ENCODE measurements at places on chromosomes 7 and 10. TPM values are rescaled to one million over a fixed set of nuclear protein-coding genes. Genes with fewer than 3 reads are reported as not detected.
A peak's percentile ranks its signal among the peaks of the same experiment; 100 is the strongest.

DNA sequence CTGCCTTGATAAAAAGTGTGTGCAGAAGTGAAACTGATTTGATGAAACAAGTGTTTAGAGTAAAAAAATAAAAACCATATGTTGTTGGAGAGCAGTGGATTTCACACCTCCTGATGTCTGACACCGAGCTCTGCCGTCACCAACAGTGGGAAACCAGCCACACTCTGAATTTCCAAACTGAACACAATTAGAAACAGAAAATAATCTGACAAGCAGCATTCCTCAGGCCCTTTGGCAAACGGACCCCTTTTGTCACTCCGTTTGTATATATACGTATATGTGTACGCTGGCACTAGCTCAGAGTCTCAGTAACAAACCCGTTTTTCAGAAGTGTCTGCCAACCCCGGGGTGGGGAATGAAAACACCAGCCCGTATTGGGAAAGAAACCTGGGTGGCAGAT, 32.4 kb downstream of the TACC2 start:
- no peaks in the 10 kb centered on the region for H3K36me3 ChIP-seq
- H3K27me3 ChIP-seq: 0 out of 2 replicates have a peak, but pooled peaks cover under 1% of the 10 kb centered on the region
- peak overlapping the region; percentile 9 for H3K4me3 ChIP-seq
- H3K4me1 ChIP-seq: peaks cover 8% of the 10 kb centered on the region
- no peak for DNase-seq
- no peak overlapping the region for H3K27ac ChIP-seq

DNA sequence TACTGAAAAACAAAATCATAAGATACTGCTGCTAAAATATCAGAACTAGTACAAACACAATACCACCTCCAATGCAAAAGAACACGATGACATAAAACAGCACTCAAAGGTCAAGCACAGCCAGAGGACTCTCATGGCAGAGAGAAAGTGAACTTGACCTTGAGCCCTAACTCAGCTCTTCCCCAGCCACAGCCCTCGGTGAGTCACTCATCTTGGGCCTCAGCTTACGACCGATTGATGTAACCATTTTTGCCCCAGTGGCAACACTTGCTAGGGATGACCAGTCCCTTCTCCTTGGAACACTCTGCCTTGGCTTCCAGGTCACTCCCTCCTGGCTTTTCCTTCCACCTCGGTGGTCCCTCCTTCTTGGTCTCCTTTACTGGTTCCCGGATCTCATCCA, 77.8 kb downstream of the JAZF1 start:
- no peak overlapping the region for H3K4me3 ChIP-seq
- H3K27ac ChIP-seq: no peak overlapping the region
- H3K27me3 ChIP-seq: no peaks in the 10 kb centered on the region
- H3K4me1 ChIP-seq: peaks cover 51% of the 10 kb centered on the region
- no peak for DNase-seq
- H3K36me3 ChIP-seq: peaks cover 13% of the 10 kb centered on the region

GRCh38 chr7:117217106-117218035, 105.5 kb downstream of the WNT2 start:
- no peak for DNase-seq
- no peaks in the 10 kb centered on the region for H3K36me3 ChIP-seq

GRCh38 chr7:134667899-134668298, 21.2 kb downstream of the BPGM start:
- peaks cover 35% of the 10 kb centered on the region for H3K4me1 ChIP-seq
- DNase-seq: no peak
- no peak overlapping the region for H3K27ac ChIP-seq
- no peaks in the 10 kb centered on the region for H3K27me3 ChIP-seq
- H3K36me3 ChIP-seq: peaks cover 17% of the 10 kb centered on the region
- H3K4me3 ChIP-seq: no peak overlapping the region

- DNase-seq: no peak
- H3K4me3 ChIP-seq: no peak overlapping the region
- no peak overlapping the region for H3K27ac ChIP-seq
- no peaks in the 10 kb centered on the region for H3K4me1 ChIP-seq
These were observed 256.4 kb upstream of the SLC26A5 start for GRCh38 chr7:103702454-103702853.

CDH23 gene
- total RNA-seq: 0.16 TPM

- no peak for DNase-seq
- H3K27me3 ChIP-seq: no peaks in the 10 kb centered on the region
- no peak overlapping the region for H3K4me3 ChIP-seq
These were observed 114.9 kb downstream of the LCOR start for GRCh38 chr10:96947036-96947435.

DNA sequence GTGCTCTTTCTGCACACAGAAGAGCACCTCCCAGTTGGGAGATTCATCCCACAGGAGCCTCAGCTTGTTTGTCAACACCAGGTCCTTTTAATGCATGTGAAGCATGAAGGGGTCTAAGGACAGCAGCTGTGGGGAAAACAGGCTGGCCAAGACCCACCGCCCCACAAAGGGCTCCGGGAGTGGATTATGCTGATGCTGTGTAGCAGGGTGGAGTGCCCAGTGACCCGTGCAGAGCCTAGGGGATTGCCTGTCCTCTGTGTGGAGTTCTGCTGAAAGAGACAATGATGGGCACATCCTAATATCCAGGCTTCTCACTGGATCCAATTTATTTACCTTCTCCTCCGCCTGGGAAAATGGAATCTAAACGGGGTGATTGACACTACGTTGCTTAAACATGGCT, 74.0 kb downstream of the PIP4K2A start:
- H3K27me3 ChIP-seq: no peaks in the 10 kb centered on the region
- no peak overlapping the region for H3K27ac ChIP-seq
- no peak overlapping the region for H3K4me3 ChIP-seq
- no peak for DNase-seq
- H3K36me3 ChIP-seq: no peaks in the 10 kb centered on the region

FBXW4 gene
- 14.2 TPM for total RNA-seq

DNA sequence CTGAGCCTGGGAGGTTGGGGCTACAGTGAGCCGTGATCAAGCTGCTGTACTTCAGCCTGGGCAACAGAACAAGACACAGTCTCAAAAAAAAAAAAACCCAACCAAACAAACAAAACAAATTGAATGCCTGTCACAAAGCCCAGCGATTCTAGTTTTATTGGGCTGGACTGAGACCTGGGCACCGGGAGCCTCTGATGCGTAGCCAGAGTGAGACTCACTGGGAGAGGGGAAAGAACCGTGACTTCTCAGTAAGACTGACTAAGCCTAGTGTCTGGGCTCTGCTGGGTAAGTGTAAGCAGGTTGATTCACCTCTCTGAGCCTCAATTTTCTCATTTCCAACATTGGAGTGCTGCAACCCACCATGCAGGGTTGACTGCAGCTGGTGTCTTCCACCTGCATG, 10.1 kb upstream of the LEP start:
- H3K36me3 ChIP-seq: no peaks in the 10 kb centered on the region
- no peak overlapping the region for H3K27ac ChIP-seq
- no peak overlapping the region for H3K4me3 ChIP-seq
- peaks cover 12% of the 10 kb centered on the region for H3K27me3 ChIP-seq
- no peaks in the 10 kb centered on the region for H3K4me1 ChIP-seq
- DNase-seq: no peak

DNA sequence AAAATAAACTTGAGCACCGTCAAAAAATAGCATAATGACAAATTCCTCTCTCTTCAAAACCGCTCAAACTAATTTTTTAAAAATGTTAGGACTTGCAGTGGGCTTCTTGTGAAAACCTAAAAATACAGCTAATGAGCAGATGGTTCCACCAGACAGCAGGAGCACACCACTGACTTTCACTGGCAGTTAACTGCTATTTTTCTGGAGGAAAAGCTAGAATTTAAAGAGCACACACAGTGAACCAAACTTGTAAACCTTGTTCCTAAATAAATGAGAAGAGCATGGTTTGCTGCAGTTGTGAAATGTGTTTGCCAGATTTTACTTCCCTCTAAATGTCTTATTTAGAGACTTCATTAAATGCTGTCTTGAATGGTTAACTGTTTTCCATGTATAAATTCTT, 143.9 kb downstream of the RAPGEF5 start:
- no peak overlapping the region for H3K4me3 ChIP-seq
- H3K36me3 ChIP-seq: no peaks in the 10 kb centered on the region
- H3K27me3 ChIP-seq: peaks cover 8% of the 10 kb centered on the region
- H3K27ac ChIP-seq: no peak overlapping the region

ANXA8 gene
- total RNA-seq: 0.16 TPM

CASTOR2 gene
- 1.8 TPM for total RNA-seq

GRCh38 chr7:926061-927030, 28.1 kb downstream of the ADAP1 start:
- H3K4me3 ChIP-seq: no peak overlapping the region
- no peaks in the 10 kb centered on the region for H3K27me3 ChIP-seq
- H3K4me1 ChIP-seq: peaks cover 12% of the 10 kb centered on the region

- no peak overlapping the region for H3K27ac ChIP-seq
- H3K27me3 ChIP-seq: no peaks in the 10 kb centered on the region
- H3K4me3 ChIP-seq: no peak overlapping the region
- no peaks in the 10 kb centered on the region for H3K4me1 ChIP-seq
- DNase-seq: no peak
- no peaks in the 10 kb centered on the region for H3K36me3 ChIP-seq
These were observed 46.8 kb downstream of the DOCK4 start for GRCh38 chr7:112159351-112159750.

DNA sequence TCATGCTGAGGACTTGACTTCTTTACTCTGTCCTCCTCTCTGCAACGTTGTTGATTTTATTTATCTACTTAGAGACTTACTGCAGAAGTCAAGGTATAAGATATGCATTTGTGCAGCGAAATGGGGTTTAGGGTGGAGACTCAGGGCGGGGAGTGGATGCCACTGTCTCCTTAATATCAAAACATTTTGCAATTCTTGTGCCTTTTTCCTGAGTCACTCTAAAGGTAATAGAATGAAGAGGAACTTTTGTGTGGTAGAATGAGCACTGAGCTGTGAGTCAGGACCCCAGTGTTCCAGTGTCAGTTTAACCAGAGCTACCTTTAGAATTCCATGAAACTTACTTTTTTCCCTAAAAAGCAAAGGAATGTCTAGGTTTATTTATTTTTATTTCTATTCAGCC, 78.2 kb downstream of the VTI1A start:
- H3K36me3 ChIP-seq: no peaks in the 10 kb centered on the region
- peak overlapping the region; percentile 48 for H3K27ac ChIP-seq
- DNase-seq: peak; percentile 65
- H3K4me1 ChIP-seq: peaks cover 52% of the 10 kb centered on the region
- no peaks in the 10 kb centered on the region for H3K27me3 ChIP-seq

DNA sequence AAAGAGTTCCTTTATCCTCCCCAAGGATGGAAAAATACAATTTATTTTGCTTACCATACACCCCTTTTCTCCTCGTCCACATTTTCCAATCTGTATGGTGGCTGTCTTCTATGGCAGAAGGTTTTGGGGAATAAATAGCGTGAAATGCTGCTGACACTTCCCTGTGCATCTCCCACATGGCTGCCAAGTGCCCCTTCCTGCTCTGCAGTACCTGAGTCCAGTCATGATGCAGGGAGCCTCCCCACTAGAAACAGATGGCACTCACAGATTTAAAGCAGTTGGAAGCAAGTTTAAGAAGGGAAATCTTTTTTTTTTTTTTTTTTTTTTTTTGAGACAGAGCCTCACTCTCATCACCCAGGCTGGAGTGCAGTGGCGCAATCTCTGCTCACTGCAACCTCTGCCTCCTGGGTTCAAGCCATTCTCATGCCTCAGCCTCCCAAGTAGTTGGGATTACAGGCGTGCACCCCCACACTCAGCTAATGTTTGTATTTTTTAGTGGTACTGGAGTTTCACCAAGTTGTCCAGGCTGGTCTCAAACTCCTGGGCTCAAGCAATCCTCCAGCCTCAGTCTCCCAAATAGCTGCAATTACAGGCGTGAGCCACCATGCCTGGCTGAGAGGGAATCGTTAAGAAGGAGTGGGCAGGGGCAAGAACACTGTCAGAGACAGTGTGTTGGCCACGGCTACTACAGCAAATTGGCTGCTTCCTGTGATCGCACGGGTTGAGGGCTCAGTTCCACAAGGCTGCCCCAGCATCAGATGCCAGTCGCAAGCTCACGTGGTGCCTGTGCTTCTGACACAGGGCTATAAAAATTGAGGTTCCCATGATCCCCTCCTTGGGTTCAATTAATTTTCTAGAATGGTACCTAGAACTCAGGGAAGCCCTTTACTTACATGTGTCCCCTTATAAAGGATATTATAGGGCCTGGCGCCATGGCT, 5.3 kb upstream of the PILRA start:
- no peaks in the 10 kb centered on the region for H3K27me3 ChIP-seq
- H3K4me3 ChIP-seq: no peak overlapping the region
- no peak overlapping the region for H3K27ac ChIP-seq

MEST gene
- 223 TPM for total RNA-seq

DNA sequence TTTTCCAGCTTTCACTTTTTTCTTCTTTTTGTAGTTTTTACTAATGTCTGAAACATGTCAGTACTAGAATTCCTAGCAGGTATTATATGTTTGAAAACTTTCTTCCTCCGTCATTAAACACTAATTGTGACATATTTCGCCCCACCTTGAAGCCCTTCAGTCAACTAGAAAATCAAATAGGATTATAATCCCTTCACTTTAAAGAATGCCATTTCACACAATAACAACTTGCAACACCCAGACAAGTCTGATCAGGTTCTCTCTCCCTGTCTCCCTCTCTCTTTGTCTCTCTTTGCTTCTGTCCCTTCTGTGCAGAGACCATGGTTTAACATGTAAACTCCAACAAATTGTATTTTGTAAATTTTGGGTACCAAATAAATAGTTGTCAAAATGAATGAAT, 373.5 kb downstream of the SEMA3D start:
- no peaks in the 10 kb centered on the region for H3K27me3 ChIP-seq
- H3K4me1 ChIP-seq: peaks cover 12% of the 10 kb centered on the region
- H3K27ac ChIP-seq: no peak overlapping the region
- H3K4me3 ChIP-seq: no peak overlapping the region
- no peak for DNase-seq

GRCh38 chr10:104330168-104331110, 7.8 kb downstream of the ITPRIP start:
- peak; percentile 86 for DNase-seq
- peaks cover 73% of the 10 kb centered on the region for H3K4me1 ChIP-seq
- H3K27ac ChIP-seq: peak overlapping the region; percentile 89
- H3K4me3 ChIP-seq: no peak overlapping the region

DNA sequence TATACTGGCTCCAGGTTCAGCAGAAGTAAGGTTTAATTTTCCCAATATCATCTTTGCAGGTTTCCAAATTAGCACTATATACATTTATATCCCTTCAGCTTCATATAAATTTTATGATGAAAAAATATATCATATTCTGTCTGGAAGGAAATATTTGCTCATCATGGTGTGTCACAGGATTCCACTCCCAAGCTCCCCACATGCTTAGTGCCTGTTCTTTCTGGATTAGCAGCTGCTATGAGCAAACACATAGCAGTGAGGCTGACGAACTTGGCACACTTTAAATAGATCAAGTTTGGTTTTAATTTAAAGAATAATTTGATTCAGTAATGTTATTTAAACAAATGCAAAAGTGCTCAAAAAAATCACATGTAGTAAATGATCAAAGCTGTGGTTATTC, 251.9 kb downstream of the AGMO start:
- no peak for DNase-seq
- H3K4me3 ChIP-seq: no peak overlapping the region
- no peak overlapping the region for H3K27ac ChIP-seq

CLDN3 gene
- not detected for total RNA-seq

All from SJSA1 (cell line).